Activated T-cell treated with anti-CD3 and anti-CD28 coated beads for 1 hour (primary cell): ENCODE measurements at places on chromosomes 6 and 20.

DNA sequence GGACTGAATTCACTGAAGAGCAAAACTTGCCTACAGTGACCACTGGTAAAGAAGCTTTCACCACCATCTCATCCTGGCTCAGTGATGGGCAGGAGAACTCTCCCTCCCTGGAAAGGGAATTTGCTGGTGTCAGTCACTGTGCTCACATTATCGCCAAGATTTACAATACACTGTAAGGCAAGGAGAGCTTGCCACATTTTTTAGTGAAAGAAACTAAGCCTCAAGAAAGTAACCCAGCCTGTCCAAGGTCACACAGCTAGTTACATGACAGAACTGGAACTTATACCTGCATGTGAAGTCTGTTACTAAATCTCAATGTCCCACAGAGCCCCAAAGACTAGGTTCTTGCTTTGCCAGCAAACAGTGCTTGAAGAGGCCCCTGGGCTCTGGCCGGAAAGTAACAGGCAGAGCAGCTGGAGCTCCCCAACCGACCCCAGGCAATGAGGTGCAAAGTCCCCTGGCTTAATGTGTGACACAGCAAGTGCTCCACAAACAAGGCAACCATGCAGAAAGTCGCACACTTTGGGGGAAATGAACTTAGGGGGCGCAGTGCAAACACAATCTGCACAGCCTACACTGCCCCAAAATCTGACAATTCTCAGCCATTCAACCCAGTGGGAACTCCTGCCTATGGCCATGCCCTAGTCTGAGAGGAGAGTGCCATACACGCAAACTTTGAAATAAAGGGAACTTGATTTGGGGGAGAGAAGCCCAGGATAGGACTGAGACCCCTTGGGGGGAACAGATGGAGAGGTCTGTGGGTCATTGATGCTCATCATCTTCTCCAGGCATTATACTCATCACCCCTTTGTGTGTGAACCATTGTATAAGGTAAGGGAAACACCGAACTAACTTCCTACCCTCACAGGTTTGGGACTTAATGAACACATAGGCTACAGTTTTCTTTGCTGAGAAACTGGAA lies 1.9 kb downstream of the BCL2L1 start:
- DNase-seq = no peak

GRCh38 chr20:48919882-48920526 lies 1.5 kb upstream of the ARFGEF2 start:
- DNase-seq = no peak

- DNase-seq = no peak
Observed at GRCh38 chr20:52577696-52578095, 386.1 kb upstream of the ZFP64 start.

DNA sequence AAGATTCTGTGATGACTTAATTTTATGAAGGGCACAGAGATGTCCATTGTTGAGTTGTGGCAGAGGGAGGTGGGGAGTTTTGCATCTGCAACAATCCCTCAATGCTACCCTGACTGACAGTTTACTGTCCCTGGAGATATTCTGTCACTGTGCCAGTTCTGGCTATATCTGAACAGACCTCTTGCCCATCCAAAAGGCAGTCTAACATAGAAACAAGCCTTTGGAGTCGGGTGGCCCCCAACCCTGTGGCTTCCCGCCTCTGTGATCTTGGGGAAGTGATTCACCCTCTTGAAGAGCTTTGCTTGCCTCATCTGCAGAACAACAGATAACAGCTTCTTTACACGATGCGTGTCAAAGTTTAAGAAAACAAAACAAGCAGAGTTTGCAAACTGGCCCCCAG lies 3.8 kb upstream of the E2F1 start:
- DNase-seq = peak; percentile 33

DNA sequence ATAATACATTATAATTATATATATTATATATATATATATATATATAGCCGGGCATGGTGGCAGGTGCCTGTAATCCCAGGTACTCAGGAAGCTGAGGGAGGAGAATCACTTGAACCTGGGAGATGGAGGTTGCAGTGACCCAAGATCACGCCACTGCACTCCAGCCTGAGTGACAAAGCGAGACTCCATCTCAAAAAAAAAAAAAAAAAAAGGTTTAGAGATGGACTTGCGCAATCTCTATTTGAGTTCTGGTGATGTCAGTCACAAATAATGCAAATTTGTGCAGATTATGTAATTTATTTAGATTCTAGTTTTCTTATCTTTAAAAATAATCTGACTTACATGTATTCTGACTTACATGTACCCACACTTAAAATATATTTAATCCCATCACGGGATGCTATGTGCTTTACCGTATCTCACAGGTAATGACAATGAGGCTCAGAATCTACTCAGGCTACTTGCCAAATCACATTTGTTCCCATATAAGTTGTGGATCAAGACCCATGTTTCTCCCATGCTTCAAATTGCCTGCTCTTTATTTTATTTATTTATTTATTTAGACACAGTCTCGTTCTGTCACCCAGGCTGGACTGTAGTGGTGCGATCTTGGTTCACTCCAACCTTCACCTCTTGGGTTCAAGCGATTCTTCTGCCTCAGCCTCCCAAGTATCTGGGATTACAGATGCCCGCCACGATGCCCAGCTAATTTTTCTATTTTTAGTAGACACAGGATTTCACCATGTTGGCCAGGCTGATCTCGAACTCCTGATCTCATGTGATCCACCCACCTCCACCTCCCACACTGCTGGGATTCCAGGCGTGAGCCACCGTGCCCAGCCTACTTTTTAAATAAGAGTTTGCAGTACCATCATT lies 7.6 kb upstream of the UST start:
- DNase-seq = no peak

GRCh38 chr6:111888928-111889695 lies 15.9 kb upstream of the FYN start:
- no peak for DNase-seq

- DNase-seq = no peak
Observed at GRCh38 chr6:129882510-129883023, 21.5 kb upstream of the TMEM244 start.

- no peak for DNase-seq
Observed at GRCh38 chr6:155530219-155530834, 74.7 kb upstream of the NOX3 start.

DNA sequence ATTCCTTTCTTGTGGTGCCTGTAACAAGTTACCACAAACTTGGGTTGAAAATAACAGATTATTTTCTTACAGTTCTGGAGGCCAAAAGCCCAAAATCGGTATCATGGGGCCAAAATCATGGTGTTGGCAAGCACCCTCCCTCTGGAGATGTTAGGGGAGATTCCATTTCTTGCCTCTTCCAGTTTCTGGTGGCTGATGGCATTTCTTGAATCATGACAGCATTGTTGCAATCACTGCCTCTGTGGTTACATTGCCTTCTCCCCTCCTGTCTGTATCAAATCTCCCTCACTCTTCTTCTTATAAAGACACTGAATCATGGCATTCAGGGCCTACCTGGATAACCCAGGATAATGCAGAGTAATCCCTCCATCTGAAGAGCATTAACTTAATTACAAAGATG lies 17.9 kb upstream of the TENT5A start:
- DNase-seq = no peak

GRCh38 chr20:14996883-14997672 lies 659.7 kb upstream of the FLRT3 start:
- DNase-seq = no peak

- no peak for DNase-seq
Observed at GRCh38 chr6:4264081-4264480, 128.7 kb upstream of the ECI2 start.

DNA sequence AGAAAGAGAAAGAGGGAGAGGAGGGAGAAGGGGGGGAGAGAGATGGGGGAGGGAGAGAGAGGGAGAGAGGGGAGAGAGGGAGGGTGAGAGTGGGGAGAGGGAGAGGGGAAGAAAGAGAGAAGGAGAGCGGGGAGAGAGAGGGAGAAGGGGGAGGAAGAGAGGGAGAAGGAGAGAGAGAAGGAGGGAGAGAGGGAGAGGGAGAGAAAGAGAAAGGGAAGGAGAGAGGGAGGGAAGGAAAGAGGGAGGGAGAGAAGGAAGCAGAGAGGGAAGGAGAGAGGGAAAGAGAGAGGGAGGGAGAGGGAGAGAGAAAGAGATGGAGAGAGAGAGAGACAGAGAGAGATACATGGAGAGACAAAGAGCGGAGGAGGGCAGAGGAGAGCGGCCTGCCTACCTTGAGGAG lies 23.8 kb downstream of the GATA5 start:
- no peak for DNase-seq

DNA sequence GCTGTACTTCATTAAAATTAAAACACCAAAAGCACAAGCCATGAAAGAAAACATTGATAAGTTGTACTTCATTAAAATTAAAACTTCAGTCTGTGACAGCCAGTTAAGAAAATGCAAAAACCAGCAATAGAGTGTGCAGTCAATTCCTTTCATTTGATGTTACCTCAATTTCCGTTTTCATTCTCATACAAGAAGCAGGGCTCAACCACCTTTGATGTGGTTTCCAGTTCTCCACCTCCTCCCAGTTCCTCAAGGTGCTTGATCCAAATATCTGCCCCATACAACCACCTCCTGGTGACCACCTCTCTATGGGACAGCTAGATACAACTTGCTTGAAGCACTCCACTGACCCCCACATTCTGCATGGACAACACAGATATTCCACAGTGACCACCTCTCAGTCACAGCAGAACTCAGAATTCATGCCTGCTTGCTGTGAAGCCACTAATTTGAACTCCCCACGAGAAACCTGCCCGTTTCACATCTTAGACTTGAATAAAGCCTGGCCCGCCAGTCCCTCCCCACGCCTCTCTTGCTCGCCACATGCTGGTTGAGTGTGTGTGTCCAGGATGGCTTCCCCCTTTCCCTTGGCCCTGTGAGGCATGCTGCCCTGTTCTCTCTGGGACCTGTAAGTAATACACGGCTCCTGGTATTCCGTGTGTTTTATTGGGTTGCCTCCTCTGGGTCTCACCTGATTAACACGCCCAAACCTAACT lies 66.1 kb downstream of the FAM50B start:
- DNase-seq = no peak

GRCh38 chr20:24632581-24632980 lies 163.2 kb downstream of the SYNDIG1 start:
- no peak for DNase-seq

- no peak for DNase-seq
Observed at GRCh38 chr20:22585786-22586493, 1.6 kb upstream of the FOXA2 start.

DNA sequence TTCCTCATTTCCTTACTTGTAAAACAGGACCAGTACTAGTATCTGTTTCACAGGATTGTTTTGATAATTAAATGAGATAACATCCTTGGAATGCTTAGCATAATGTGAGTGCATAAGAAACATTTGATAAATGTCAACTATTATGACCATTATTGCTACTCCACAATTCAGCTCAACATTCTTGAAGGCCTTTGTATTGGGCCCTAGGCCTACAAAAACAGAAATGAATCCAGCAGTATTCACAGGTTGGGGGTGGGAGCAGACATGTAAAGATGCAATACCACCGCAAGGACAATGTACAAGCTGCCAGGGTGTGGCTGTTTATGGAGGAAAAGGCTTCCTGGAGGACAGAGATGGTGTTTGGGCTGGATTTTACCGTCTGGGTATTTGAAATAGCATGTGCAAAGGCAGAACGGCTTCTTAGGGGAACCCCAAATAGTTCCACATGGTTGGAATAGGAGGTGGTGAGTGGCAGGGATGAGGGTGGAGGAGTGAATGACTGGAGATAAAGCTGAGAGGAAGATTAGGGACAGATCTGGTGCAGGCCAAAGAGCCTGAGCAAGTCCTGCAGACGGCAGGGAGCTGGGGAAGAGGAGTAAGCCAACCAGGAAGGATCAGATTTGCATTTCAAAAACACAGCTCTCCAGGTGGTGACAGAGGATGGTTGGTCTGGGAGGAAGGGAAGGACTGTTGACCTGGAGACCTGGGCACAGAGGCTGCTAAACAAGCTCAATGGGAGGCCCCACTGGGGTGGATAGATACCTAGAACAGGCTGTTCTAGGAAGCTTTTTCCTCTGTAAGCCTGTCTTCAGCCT lies 57.0 kb upstream of the EPB41L1 start:
- DNase-seq = no peak

DNA sequence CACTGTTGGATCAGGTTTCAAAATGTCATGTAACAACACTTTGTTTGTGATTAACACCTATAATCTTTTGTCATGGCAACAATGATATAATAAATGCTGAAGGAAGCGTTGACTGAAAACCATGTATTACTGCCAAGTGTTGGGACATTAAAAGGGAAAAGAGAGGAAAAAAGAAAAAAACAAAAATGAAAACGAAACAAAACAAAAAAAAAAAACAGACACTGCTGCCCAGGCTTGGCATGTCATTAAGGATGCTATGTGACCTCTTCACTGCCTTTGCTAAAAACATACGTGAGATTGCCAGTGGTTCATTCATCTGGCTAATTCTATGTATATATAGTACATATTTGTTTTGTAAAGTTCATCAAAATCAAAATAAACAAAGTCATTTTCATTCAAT lies 516.7 kb upstream of the RNF217 start:
- no peak for DNase-seq

GRCh38 chr6:15736297-15736696 lies 73.5 kb upstream of the DTNBP1 start:
- no peak for DNase-seq

DNA sequence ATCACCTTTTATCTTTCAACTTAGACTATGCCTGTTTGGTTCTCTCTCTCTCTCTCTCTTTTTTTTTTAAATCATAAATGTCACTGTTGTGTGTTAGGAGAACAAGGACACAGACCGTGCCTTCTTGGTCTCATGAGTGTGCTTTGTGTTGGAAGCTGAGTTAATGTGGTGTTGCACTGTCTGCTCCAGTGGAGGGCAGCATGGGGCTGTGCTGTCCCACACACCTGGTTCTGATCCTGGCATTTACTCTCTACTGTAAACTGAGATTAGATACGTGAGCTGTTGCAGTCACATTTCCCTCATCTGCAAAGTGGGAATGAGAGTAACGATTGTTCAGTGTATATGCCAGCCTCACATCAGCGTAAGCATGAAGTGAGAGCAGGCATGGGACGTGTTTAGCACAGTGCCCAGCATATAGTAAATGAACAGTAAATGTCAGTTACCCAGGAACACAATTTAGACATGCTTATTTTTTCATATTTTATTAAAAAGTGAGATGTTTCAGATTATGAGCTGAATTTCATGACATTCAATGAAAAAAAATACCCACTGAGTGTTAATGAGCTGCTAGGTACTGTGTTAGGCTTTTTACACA lies 161.1 kb downstream of the FARS2 start:
- no peak for DNase-seq

DNA sequence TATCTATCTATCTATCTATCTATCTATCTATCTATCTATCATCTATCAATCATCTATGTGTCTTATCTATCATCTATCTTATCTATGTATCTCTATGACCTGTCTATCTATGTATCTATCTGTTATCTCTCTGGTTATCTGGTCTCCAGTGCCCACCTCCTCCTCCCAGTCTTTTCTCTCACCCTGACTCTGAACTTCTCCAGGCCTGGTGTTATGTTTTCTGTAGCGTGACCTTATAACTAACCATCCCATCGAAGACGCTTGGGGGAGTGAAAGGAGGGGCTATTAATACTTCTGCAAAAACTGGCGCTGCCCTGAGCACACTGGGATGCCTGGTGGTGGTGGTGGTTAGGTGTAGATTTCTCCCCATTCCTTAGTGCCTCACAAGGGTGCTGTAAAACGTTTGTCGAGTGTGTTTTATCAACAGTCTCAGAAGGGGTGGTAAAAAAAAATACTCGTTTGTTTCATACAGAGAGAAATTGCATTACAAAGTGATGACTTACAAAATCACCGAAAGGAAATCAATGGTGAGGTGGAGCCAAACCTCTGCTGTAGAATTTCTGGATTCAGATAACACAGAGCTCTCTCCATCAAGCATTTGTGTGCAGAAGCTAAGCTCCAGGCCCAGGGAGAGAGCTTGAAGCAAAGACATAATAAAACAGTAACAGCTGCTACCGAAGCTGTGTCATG lies 156.2 kb downstream of the BCAS1 start:
- no peak for DNase-seq
